ENCODE measurements at places on chromosomes 16 and 17.

GRCh38 chr16:47986031-47986430 lies 169.8 kb downstream of the ABCC12 start:
- no peak for DNase-seq

DNA sequence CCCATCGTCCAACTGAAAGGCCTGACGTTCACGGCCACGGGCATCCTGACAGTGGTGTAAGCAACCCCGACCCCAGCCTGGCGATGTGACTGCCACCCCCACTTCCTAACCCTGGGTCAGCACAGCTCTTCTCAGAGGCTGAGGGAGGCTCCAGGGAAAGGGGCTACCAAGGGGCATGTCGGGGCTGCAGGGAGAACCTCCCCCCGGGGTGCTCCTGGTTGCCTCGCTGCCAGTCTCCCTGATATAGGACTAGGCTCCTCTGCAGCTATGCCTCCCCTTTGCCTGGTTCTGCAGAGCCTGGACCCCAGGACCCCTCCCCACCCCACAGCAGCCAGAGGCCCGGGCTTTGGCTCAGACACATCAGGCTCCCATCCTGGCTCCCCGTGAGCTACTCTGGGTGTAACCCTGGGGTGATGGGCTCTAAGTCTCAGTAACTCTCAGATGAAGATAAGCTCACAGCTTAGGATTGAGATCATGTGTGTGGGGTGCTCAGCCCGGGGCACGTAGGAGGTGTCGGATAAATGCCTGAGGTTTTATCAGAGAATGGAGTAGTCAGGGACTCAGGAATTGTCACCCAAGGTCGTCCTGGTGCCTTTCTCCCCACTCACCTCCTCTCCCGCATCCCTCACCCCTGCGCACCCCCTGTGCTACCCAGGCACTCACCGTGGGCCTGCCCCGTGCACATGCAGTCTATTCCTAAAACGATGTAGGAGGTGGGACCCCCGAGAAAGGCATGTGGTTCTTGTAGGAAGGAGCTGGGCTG lies 10.6 kb downstream of the ITGAD start:
- DNase-seq = no peak

- no peak for DNase-seq
Observed at GRCh38 chr16:22217890-22218730, 12.0 kb downstream of the EEF2K start.

DNA sequence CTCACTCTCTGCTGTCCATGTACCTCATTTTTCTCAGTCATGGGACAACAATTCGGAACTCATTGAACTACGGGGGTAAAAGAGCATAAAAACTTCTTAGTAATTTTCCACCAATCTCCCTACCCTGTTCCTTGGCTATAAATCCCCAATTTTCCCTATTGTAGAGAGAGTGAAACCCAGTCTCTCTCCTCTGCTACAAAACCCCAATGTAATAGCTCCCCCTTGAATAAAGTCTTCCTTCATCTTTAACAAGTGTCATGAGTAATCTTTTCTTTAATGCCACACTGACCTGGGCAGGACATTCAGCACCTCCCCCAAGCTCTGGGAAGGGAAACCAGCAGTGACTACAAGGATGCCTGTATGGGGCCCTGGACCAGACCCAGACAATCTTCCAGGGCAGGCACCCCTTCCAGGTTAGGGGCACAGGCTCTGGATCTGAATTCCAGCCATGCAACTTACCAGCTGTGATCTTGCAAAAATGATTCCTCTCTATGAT lies 10.2 kb upstream of the EIF1 start:
- DNase-seq = no peak

DNA sequence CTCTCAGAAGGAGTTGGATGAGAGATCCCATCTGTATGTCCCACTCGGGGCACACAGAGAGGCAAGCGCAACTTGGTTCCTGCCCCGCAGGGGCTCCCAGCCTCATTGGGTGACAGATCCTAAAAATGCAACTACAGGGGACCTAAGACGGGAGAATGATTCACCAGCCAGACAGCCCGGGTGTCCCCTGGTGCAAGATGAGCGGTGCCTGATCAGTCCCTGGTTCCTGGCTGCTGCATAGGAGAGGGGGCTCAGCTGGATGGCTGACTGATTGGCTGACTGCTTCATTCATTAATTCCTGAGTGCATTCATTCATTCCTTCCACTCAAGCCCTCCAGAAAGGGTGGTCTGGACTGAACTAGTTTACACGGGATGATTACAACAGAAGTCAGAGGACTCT lies 22.0 kb downstream of the WNT3 start:
- DNase-seq = no peak

GRCh38 chr16:3637371-3637923 lies 17.0 kb upstream of the DNASE1 start:
- DNase-seq = no peak

DNA sequence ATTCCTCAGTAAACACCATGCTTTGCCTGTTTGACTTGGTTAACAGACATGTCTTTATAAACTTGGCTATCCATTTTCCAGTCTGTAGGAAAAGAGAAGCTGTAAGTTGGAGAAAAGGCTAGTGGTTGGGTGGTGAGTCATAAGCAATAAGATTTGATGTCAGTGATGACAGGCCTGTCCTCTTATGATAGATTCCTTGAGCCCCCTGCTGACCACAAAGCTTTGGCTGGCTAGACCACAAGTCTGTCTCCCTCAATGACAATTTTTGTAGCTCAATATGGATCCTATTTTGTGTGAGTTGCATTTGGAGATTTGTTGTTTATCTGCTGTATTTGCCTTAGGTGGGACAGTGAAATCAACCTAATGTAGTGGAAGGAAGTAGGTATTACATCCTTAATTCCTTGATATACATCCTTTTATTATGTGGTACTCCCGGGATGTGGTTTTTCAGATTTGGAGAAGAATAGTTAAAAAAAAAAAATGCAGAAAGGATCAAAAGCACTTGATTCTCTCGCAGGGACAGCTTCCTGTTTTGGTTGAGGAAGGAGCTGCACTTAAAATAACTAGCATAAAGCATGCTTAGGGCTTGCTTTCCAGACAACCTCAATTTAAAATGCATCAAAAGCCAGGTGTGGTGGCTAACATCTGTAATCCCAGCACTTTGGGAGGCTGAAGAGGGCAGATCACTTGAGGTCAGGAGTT lies 67.4 kb downstream of the SIAH1 start:
- peak; percentile 70 for DNase-seq

- DNase-seq = no peak
Observed at GRCh38 chr16:280991-281659, 734 bp downstream of the ARHGDIG start.

- DNase-seq = no peak
Observed at GRCh38 chr16:87119748-87120147, 197.4 kb downstream of the C16orf95 start.

GRCh38 chr17:10702574-10702973 lies 5.2 kb downstream of the ADPRM start:
- no peak for DNase-seq

- DNase-seq = no peak
Observed at GRCh38 chr16:22186517-22186916, 19.6 kb upstream of the EEF2K start.

DNA sequence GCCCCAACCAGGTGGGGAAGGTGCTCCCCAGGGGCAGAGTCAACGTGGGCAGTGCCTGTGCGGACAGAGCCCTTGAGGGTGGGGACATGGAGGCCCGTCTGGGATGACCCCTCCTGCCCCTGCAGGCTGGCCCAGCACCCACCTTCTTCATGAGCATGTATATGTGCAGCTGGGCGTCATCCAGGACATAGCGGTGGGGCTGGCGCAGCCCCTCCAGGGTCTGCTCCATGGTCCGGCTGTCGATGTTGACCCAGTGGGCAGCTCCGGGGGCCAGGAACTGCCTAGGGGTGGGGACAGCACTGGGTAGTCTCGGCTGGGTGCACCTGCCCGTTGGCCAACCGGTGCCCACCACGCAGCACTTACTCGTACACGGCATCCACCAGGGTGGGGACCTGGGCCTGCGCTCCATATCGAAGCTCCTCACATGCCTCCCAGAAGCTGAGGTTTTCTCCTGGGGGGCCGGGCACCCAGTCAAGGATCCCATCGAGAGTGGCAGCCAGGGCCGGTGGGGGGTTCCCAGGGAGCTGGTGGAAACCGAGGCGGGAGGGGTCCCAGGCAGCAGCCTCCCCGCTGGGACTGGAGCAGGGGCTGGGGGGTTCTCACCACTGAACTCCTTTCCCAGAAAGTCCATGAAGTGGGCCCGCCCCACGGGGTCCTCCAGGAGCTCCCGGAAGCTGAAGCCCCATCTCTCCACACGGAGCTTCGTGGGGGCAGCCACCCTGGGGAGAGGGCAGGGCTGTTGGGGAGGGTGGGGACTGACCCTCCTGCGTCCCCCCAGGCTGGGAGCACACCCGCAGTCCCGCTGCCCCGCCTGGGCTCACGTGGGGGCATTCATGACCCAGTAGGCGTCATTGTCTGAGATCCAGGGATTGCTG lies 5.1 kb downstream of the RGS11 start:
- DNase-seq = no peak

GRCh38 chr17:42333053-42333452 lies 44.8 kb downstream of the STAT5A start:
- DNase-seq = no peak

- DNase-seq = no peak
Observed at GRCh38 chr16:72426386-72426785, 254.4 kb upstream of the PMFBP1 start.

- no peak for DNase-seq
Observed at GRCh38 chr16:70601576-70602575, 44.5 kb upstream of the IL34 start.

DNA sequence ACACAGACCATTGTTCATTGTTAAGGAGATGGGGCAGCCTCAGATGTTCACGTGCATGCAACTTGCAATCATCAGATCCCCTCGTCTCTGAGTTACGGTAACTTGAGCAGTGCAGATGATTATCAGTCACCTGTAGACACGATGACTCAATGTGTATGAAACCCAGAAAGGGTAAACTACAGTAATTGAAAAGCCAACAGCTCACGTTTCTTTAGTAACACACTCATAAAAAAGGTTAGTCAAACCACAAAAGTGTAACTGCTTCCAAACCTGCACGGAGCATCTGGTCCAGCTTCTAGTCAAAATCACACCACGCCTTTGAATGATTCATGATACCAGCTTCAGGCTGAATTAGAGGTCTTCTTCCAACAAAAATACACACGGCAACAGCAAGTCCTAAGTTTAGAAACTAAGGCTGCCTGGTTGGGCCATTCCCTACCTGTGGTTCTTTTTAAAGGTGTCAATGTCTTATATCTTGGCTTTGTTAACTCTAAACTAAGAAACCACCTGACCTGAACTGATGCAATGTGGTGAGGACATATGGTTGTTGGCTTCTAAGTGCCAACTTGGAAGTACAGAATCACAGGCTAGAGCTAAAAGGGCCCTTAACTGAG lies 32.3 kb downstream of the GRB7 start:
- peak; percentile 43 for DNase-seq

GRCh38 chr17:77493238-77493820 lies 352.6 kb downstream of the SEC14L1 start:
- DNase-seq = no peak

GRCh38 chr17:385178-385835 lies 32.7 kb upstream of the RPH3AL start:
- DNase-seq = no peak

GRCh38 chr17:55053855-55054254 lies 85.3 kb downstream of the STXBP4 start:
- DNase-seq = no peak

DNA sequence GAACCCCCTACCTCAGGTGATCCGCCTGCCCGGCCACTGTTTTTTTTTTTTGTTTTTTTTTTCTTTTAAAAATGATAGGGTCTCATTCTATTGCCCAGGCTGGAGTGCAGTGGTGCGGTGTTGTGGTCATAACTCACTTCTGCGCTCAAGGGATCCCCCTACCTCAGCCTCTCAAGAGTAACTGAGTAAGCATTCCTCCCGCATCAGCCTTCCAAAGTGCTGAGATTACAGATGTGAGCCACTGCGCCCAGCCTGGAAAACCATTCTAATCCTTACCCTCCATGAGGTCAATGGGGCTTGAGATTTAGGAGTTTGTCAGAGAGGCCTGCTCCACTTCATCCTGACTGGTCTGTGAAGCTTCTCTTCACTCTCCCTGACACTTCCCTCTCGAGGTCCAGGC lies 12.5 kb downstream of the ERAL1 start:
- no peak for DNase-seq

GRCh38 chr17:43437756-43438155 lies 39.0 kb downstream of the ARL4D start:
- DNase-seq = no peak

DNA sequence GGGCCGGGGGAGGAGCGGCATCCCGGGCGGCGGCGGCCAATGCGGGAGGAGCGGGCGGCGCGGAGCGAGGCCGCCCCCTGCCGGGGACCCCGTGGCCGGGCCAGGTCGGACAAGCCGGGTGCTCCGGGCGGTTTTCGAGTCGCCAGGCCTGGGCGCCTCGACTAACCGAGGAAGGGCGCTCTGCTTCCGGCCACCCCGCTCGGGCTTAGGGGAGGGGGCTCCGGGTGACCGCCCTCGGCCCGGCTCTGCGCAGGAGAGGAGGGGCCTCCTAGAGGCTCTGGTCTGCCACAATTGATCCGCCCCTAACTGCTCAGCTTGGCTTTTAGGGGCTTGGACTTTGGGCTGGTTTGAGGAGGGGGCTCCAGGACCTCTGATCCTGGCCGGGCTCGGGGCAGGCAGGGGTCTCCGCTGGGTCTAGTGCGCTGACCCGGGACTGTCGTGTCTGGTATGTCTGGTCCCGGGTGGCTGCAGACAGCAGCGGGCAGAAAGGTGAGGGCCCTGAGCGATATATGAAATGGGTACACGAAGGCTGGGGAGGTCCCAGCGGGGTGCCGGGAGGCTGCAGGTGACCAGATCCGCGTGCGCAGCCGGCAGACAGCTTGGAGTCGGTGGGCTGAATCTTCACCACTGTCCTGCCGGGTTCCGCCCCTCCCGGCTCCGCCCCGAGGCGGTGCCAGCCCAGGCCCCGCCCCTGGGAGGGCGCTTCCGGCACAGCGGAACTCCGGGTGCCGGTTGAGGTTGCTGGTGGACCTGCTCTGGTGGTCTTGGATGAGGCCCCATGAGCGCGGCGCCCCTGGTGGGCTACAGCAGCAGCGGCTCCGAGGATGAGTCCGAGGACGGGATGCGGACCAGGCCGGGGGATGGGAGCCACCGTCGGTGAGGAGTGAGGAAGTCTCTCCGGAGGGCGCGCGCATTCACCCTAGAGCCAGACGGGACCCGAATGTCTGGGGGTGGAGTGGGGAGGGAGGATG lies at the start of gene USB1:
Gene USB1 (plus strand): TSS at position 702 of the 971 bp plus-strand sequence. CDS start 77 bp downstream, at position 779.
- DNase-seq = peak; percentile 40

GRCh38 chr17:74493331-74493833 lies 26.9 kb downstream of the CD300A start:
- peak; percentile 28 for DNase-seq

- DNase-seq = no peak
Observed at GRCh38 chr16:23741675-23742303, 13.0 kb upstream of the CHP2 start.

- DNase-seq = no peak
Observed at GRCh38 chr17:10247810-10248209, 49.4 kb upstream of the GAS7 start.

DNA sequence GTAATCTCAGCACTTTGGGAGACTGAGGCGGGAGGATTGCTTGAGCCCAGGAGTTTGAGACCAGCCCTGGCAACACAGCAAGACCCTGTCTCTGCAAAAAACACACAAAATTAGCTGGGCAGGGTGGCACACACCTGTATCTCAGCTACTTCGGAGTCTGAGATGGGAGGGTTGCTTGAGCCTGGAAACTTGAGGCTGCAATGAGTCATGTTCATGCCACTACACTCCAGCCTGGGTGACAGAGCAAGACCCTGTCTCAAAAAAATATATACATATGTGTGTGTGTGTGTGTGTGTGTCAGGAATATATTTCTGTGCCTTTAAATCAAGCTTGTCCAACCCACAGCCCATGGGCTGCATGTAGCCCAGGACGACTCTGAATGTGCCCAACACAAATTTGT lies 55.2 kb downstream of the CRISPLD2 start:
- DNase-seq = no peak

Data from astrocyte of the cerebellum (primary cell).